NCI-H146 (cell line): ENCODE measurements at places on chromosomes 7 and 10.

- DNase-seq: peak; percentile 11
Observed at GRCh38 chr7:18708204-18708603, 212.7 kb downstream of the HDAC9 start.

DNA sequence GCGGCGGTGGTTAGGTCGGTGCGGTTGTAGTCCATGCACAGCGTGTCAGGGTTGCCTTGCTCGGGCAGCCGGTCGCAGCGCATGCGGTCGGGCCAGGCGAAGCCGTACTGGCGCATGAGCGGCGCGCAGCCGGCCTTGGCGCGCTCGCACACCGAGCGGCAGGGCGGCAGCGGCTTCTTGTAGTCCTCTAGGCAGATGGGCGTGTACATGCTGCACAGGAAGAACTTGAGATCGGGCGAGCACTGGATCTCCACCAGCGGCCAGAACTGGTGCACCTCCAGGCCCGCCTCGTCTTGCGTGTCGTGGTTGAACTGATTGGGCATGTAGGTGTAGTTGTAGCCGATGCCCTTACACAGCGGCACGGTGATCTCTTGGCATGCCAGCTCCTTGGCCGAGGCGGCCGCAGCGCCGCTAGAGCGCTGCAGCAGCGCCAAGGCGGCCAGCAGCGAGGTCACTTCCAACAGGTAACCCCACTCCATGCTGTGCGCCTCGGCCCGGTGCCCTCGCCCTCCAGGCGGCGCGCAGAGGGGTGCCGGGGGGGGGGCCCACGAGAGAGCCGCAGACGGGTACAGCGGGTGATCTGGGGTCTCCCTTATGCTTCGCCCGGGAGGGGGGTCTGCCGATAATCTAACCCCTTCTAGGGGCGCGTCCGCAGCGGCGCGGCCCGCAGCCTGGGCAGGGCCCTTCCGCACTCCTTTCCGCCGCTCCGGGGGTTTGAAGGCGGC lies 983 bp downstream of the FZD8 start:
- DNase-seq: peak; percentile 77

DNA sequence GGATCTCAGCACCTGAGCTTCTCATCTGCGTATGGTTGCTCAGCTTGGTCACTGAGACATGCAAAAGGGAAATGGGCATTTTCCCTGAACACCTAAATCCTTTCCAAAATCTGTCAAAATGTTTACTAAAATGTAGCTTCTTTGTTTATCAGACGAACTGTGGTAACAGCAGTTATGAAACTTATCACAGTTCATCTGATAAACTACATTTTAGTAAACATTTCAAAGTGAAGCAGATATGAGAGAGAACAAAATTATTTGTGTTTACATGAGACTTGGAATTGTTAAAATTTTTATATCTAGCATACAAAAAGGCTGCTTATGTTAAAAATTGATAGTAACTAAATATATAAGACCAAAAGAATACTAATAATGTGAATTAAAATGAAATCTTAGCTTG lies 573.4 kb upstream of the C7orf33 start:
- DNase-seq: no peak

GRCh38 chr10:119189811-119190282 lies 11.2 kb upstream of the PRDX3 start:
- DNase-seq: no peak

GRCh38 chr10:20765066-20765465 lies 132.0 kb downstream of the NEBL start:
- no peak for DNase-seq

- no peak for DNase-seq
Observed at GRCh38 chr7:151847136-151847535, 29.8 kb downstream of the PRKAG2 start.

DNA sequence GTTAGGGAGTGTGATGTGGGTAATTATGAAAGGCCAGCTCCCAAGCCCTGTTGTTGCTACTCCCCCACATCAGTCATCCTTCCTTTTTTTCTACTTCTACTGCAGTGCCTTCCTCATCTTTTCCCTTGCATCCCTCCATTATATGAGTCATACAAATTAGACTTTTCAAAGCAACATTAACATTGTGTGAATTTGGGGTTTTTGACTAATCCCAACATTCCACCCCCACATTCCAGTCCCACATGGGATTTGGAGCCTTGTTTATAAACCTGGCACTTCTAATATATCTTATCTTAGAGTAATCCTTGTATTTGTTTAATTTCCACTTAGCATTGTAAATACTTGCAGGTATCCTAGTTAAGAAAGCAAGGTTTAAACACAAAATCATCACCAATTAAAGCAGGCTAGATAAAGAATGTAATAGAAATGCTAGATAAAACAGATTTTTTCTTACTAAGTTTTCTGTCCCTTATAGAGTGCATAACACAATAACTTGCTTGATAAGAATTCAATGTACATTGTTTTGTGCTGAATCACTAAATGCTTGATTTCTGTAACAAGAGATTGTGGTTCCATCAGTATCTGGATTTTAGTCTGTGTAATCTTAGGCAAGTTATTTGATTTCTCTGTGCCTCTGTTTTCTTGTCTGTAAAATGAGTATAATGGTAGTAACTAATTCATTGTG lies 165.8 kb downstream of the CFTR start:
- DNase-seq: no peak
